DND-41 (cell line): ENCODE measurements at places on chromosomes 2 and 18.

DNA sequence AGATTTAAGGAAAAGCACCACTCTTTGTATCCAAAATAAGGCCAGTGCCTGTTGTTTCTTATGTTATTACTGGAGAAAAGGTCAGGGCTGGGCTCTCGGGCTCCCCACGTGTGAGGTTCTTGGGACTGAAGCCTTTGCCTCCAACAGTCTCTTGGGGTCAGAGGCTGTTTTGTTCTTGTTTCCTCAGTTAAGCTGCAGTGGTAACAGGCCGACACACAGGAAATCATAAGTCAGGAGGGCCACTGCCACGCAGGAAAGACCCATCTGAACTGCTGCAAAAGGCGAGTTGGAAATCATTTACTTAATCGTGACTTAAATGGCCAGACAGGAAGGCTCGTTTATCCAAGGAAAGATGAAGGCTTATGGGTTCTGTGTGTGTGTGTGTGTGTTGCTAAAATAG, 30.3 kb upstream of the IL37 start:
- H3K4me1 ChIP-seq = no peaks in the 10 kb centered on the region
- DNase-seq = no peak
- no peaks in the 10 kb centered on the region for H3K36me3 ChIP-seq
- peaks cover 4% of the 10 kb centered on the region for H3K27me3 ChIP-seq
- H3K27ac ChIP-seq = no peak overlapping the region

GRCh38 chr2:15363142-15363541, 198.0 kb downstream of the NBAS start:
- no peak for DNase-seq
- no peak overlapping the region for H3K4me3 ChIP-seq
- H3K27ac ChIP-seq = no peak overlapping the region
- no peaks in the 10 kb centered on the region for H3K4me1 ChIP-seq
- H3K36me3 ChIP-seq = peaks cover 12% of the 10 kb centered on the region; the same call in 1 of the 2 replicates

DNA sequence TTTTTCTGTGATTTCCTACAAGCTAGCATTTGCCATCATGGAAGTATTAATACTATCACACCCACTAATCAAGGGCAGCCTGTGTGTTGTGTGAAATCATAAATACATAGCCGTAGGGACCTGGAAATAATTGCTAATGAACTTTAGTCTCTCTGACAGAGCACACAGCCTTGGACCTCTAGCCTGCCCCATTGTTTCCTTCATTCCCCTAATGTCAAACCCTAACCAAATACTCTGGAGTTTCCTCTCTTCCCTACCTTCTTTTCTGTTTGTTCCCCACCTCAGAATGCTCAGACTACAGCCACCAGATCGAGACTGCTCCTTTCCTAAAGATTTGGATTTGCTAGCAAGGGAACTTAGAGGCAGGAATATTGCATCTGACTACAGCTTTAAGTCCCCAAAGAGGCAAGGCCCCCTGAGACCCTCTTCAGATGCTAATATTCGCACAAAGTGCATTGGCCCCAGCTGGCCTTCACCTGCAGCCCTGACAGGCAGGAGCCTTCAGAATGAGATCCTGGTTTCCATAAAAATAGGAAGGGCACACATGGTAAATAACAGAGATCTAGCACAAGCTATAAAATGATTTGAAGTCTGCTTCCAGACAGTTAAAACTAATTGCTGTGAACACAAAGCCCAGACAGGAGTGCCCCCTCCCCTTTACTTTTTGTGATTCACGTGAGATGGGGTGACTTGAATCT, 279.2 kb upstream of the DCC start:
- H3K27me3 ChIP-seq = no peaks in the 10 kb centered on the region
- H3K36me3 ChIP-seq = no peaks in the 10 kb centered on the region
- H3K4me1 ChIP-seq = no peaks in the 10 kb centered on the region

DNA sequence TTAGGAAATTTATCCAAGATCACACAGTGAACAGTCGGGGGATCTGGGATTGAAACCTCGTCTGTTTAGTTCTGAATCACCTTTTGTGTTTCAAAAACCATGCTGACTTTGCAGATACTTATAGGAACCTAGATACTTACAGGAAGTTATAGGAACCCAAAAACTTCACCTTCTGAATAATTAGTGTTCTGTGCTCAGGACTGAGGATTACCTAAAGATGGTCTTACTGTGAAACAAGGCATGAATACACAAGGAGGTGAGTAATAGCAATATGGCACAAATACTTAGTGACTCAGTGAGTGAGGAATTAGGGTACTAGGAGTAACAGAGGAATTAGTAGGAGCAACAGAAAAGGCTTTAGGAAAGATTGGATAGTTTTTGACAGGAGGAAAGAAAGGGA, 145.5 kb downstream of the LRATD1 start:
- no peak overlapping the region for H3K27ac ChIP-seq
- no peaks in the 10 kb centered on the region for H3K27me3 ChIP-seq
- H3K36me3 ChIP-seq = no peaks in the 10 kb centered on the region
- no peaks in the 10 kb centered on the region for H3K4me1 ChIP-seq
- H3K4me3 ChIP-seq = no peak overlapping the region

- no peak for DNase-seq
- no peak overlapping the region for H3K27ac ChIP-seq
- no peak overlapping the region for H3K4me3 ChIP-seq
- peaks cover 9% of the 10 kb centered on the region; the same call in 1 of the 2 replicates for H3K36me3 ChIP-seq
- no peaks in the 10 kb centered on the region for H3K27me3 ChIP-seq
These were observed 21.7 kb downstream of the KIAA1328 start for GRCh38 chr18:36850527-36851201.

DNA sequence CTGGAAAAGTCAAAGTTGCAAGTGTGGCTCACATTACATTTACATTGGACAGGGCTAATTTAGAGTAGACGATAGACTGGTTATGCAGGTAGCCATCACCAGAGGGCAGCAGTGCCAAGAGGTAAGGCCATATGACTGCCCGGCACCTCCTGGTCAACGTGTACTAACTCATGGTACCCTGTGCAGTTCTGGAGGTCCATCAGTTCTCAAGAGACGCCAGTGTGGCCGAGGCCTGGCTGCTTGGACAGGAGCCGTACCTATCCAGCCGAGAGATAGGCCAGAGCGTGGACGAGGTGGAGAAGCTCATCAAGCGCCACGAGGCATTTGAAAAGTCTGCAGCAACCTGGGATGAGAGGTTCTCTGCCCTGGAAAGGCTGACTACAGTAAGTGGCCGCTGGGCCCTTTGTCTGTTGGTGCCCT, 65.8 kb upstream of the EML6 start:
- H3K4me3 ChIP-seq = no peak overlapping the region
- DNase-seq = peak; percentile 16
- no peaks in the 10 kb centered on the region for H3K4me1 ChIP-seq
- H3K27me3 ChIP-seq = no peaks in the 10 kb centered on the region

- no peaks in the 10 kb centered on the region for H3K4me1 ChIP-seq
- H3K36me3 ChIP-seq = no peaks in the 10 kb centered on the region
- H3K27me3 ChIP-seq = no peaks in the 10 kb centered on the region
- H3K27ac ChIP-seq = no peak overlapping the region
These were observed 138.1 kb upstream of the CHAC2 start for GRCh38 chr2:53629501-53629900.

DNA sequence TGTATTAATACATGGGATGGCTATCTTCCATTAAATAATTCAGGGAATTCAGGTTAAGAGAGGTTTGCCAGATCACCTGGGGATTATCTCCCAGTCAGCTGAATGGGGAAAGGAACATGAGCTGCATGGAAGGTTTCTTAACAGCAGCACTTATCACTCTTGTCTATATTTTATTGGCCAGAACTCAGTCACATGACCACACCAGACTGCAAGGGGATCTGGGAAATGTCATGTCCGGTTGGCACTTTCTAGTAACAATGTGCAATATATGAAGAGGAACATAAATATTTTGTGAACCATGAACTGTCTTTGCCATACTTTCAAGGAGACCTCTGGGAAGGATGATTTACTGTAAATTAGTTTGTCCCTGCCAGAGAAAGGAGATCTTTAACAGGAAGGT, 599.1 kb downstream of the SLC4A3 start:
- DNase-seq = no peak
- H3K27ac ChIP-seq = no peak overlapping the region
- no peaks in the 10 kb centered on the region for H3K4me1 ChIP-seq
- no peak overlapping the region for H3K4me3 ChIP-seq

DNA sequence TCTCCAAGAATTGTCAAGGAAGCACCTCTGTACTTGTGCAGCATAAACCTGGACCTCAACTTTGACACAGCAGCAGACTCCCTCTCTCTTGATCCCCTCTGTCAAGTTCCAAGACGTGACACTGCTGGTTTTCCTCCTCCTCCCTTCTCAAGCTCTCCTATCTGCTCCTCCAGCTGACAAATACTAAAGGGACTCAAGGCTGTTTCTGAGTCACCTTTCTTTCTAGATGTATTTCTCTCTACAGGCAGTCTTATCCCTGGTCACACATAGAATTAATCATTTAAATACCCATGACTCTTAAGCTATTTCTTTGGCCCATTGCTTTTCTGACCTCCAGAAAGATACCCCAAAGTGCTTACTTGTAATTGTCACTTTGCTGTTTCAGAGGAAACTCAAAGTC, 53.5 kb downstream of the SEPTIN10 start:
- no peaks in the 10 kb centered on the region for H3K36me3 ChIP-seq
- no peak overlapping the region for H3K4me3 ChIP-seq
- no peak overlapping the region for H3K27ac ChIP-seq
- H3K4me1 ChIP-seq = no peaks in the 10 kb centered on the region
- peaks cover 23% of the 10 kb centered on the region for H3K27me3 ChIP-seq
- DNase-seq = no peak

DNA sequence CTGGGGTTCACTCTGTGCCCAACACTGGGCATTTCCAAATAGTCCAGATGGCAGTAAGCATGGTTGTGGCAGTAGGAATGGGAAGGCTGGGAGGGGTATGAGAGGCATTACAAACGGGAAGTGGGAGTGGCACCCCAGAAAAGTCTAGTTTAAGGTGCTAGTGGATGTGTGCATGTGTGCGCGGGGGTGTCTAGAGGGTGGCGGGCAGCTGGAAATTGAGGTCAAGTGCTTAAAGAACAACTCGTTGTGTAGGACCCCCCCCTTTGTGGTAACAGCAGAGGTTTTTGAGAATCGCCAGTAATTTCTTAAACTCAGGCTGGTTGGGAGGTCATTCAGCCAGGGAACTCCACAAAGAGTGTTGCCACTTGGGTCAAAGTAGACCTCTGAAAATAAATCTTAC, 69.9 kb downstream of the RHBDD1 start:
- H3K27me3 ChIP-seq = no peaks in the 10 kb centered on the region
- DNase-seq = no peak

DNA sequence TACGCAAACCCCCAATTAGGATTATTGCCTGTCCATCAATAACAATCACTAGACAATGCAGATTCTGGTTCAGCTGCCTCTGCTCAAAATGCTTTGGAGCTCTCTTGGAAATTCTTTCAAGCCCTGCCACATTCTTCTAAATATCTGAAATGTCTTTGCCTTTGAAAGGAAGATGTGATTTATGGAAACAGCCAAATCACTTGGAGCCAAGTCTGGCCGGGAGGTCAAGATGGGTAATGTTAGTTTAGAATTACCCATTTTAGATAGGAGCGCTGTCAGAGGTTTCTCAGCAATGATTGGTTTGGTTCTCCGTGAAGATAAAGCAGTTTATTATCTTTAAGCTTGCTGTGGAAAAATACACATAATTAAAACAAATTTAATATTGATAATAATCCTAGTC, 306.7 kb downstream of the SETBP1 start:
- H3K36me3 ChIP-seq = no peaks in the 10 kb centered on the region
- H3K4me1 ChIP-seq = no peaks in the 10 kb centered on the region
- no peaks in the 10 kb centered on the region for H3K27me3 ChIP-seq
- DNase-seq = no peak

- no peaks in the 10 kb centered on the region for H3K4me1 ChIP-seq
- H3K27ac ChIP-seq = no peak overlapping the region
- peaks cover 3% of the 10 kb centered on the region for H3K27me3 ChIP-seq
- no peaks in the 10 kb centered on the region for H3K36me3 ChIP-seq
These were observed 233.0 kb downstream of the TFCP2L1 start for GRCh38 chr2:121052023-121052422.
